ENCODE measurements at places on chromosomes 1 and 21. TPM values are rescaled to one million over a fixed set of nuclear protein-coding genes. Genes with fewer than 3 reads are reported as not detected.

Gene RHD
- total RNA-seq: not detected

Gene NCMAP
- total RNA-seq: 0.17 TPM

Gene NUP210L
- total RNA-seq: not detected

Gene TMEM269
- 0.08 TPM for total RNA-seq

Gene HUNK
- 1.2 TPM for total RNA-seq

Gene NDUFS2
- total RNA-seq: 87.4 TPM

Gene S100A7
- not detected for total RNA-seq

Gene PTGER3
- total RNA-seq: not detected

Gene PADI1
- 0.86 TPM for total RNA-seq

Gene SPRR2F
- not detected for total RNA-seq

Gene IVL
- total RNA-seq: not detected

Gene UTS2
- total RNA-seq: not detected

Gene SLC22A15
- total RNA-seq: 0.74 TPM

Gene OR2L2
- total RNA-seq: not detected

Gene GREM2
- total RNA-seq: 0.08 TPM

Gene C1orf94
- total RNA-seq: not detected

Gene GJA5
- total RNA-seq: not detected

Gene FOXD3
- total RNA-seq: 0.75 TPM

Gene RAB13
- 136 TPM for total RNA-seq

Gene LEFTY1
- 0.50 TPM for total RNA-seq

Gene ENAH
- total RNA-seq: 95.3 TPM

Gene ADAMTSL4
- total RNA-seq: 4.8 TPM

Gene OR2T33
- not detected for total RNA-seq

Gene PTPRF
- 83.1 TPM for total RNA-seq
